Stimulated activated CD4-positive, alpha-beta T cell treated with anti-CD3 and anti-CD28 coated beads, Interleukin-1b, Interleukin-23, amount 100 ng/mL, for 24 hours (primary cell): ENCODE measurements at places on chromosomes 4 and X.

DNA sequence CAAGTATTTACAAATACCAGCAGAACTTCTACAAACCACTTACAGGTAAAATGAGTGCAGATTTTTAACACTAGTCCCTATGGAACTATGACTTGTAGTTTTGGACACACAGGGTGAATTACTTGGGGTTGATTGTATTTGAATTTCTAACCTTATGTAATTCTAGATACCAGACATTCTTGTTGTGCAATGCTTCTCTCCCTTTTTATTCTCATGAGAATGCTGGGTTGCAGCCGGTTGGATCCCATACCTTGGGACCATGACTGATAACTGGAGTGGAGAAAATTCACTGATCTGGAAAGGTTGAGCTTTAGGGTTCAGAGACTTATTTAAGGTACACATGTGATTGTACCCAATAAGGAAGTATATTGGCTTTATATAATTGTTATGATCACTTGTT lies 8.8 kb downstream of the TET2 start:
- DNase-seq = no peak

GRCh38 chr4:142713282-142714030 lies 132.6 kb downstream of the INPP4B start:
- DNase-seq = no peak

GRCh38 chrX:49186125-49187027 lies at the start of gene PRICKLE3:
Gene PRICKLE3 (minus strand): TSS chrX:49186373. CDS start chrX:49186297, 76 bp downstream.
- DNase-seq = peak; percentile 53

DNA sequence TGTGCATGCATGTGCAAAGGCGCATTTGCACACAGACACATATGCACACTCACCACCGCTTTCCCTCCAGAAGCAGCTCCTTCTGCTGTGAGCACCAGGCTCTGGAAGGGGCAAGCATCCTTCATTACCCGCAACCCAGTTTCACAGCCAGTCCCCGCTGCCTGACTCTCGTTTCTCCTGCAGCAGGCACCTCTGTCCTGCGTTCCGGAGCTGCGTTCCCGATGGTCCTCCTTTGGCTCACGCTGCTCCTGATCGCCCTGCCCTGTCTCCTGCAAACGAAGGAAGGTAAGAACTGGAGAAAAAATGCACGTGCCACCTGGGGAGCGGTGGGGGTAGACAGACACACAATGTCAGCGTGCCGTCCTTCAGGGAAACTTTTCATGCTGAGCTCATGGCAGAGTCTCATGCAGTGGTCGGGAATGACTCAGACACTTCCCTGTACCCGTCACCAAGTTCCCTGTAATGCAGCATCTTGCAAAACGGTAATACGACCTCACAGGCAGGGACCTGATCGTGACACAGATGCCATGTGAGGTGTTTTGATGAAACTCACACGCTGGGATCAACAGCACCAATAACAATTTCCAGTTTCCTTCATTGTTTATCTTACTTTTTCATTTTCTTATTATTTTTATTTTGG lies 5.1 kb downstream of the IL3RA start:
- no peak for DNase-seq

DNA sequence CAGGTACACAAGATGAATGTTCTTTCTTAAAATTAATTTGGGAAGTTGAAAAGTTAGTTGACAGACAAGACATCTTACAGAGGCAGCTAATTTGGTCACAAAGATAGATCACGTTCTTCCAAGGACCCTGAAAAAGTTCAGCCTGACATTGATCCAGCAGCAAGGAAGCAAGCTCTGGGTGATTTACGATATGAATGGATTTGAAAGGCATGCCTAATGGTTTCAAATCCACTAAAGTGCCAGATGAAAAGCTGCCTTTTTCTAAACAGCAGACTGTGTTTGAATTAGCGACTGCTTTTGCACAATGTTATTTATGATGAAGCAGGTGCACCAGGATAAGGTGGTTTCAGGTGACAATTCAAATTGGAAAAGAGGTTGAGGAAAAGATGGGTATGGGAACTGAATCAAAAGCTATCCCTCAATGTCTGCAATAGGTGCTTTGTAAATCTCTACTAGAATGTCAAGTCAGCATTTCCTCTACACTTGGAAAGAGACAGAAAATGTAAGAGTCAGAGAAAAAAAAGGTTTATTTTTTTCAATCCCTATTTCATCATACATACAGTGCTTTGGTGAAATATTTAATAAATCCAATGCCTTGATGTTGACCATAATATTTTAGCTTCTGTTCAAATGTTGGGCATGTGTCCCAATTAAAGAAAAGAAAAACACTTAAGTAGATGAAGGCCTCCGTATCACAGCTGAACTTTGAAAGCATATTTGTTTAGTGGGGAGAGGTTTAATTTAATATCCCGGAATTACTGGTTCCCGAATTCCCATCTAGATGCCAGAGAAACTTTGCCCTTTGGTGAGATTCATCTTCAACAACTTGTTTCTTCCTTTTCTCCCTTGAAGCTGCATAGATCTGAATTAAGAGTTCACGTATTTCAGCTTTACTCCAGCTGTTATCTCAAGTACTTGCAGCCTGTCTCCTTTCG lies 6.0 kb downstream of the RASGEF1B start:
- no peak for DNase-seq

GRCh38 chrX:103610282-103610681 lies 2.5 kb downstream of the TCEAL3 start:
- no peak for DNase-seq

DNA sequence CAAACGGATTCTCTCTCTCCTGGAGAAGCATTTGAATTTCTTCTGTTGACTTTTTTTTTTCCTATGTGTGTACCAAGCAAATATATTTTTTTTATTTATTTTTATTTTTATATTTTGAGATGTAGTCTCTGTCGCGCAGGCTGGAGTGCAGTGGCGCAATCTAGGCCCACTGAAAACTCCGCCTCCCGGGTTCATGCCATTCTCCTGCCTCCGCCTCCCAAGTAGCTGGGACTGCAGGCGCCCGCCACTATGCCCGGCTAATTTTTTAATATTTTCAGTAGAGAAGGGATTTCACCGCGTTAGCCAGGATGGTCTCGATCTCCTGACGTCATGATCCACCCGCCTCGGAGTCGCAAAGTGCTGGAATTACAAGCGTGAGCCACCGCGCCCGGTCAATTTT lies 549.5 kb upstream of the GNPDA2 start:
- DNase-seq = no peak
